Activated T-helper 1 cell treated with anti-CD3 and anti-CD28 coated beads, Interleukin-2, amount 50 U/mL, for 16 hours (primary cell): ENCODE measurements at places on chromosomes 4 and X.

- DNase-seq: no peak
Observed at GRCh38 chrX:10173331-10173900, 16.6 kb downstream of the CLCN4 start.

DNA sequence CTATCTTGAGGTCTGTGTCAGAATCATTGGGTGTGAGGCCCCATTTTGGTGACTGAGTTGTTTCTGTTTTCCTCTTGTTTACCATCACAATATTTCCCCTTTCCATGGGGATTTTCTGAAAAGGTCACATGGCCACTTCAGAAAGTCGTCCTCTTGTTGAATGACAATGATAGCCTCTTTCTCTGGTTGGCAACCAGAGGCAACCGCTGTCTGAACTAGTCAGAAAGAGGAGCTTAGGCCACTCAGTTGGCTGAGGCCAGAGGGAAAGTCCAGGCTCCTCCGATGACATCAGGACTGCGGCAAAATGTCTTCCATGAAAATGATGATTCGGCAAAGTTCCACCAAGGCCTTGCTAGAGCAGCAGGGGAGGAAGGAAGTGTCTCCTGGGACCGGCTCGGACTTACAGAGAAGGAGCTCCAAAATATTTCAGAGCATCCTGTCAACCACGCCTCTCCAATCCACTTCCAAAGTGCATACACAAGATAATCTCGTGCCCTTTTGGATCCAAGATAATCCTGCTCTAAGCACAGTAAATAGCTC is 19.1 kb upstream of the RBM47 start:
- no peak for DNase-seq

- DNase-seq: no peak
Observed at GRCh38 chrX:19810006-19810774, 77.2 kb downstream of the SH3KBP1 start.

DNA sequence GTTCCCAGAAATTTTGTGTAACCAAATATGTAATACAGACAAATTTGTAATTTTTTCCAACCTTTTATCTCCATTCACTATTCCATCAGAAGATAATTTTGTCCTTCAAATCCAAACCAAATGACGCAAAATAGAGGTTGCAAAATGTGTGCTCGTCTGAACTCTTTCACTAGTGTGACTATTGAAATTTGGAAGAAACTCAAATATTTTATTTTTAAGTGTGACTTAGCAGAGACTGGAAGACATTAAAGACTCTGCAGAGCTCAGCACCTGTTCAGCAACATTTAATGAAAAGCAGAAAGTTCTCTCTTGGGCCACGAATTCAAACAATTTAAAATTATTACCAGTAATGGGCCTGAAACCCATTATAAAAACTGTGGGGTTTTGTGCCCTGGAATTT is 30.0 kb upstream of the APELA start:
- DNase-seq: no peak

GRCh38 chr4:47538111-47538824 is 53.2 kb downstream of the ATP10D start:
- DNase-seq: no peak

DNA sequence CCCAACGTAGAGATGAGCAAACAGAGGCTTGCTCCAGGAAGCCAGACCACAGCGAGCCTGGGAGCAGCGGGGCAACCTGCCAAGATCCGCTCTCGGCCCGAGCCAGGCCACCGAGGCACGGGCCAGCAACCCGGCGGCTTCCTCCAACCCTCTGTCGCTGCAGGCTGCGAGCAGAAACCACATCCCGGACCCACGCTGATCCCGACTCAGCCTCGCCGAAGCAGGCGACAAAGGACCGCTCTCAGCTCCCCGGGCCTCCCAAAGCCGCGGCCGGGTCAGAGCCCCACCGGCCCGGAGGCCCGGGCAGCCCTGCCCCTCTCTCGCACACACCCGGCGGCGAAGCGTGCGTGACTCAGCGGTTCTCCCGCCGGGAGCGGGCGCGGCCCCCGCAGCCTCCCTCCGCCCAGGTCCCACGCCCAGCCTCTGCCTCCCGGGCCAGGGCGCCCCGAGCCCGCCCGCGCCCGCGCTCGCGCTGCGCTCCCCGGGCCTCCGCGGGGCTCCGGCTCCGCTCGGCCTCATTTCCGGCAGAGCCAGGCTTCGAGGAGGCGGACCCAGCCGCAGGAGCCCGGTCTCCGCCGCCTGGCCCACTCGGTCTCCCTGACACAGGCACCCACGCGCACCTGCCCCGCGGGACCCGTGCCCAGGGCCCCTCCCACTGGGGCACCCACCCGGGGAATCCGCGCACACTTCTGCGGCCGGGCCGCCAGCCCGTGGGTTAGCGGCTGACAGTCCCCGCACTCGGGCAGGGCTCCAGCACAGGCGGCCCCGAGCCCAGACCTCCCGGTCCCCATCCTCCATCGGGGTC is 1.7 kb downstream of the PPP2R2C start:
- no peak for DNase-seq

DNA sequence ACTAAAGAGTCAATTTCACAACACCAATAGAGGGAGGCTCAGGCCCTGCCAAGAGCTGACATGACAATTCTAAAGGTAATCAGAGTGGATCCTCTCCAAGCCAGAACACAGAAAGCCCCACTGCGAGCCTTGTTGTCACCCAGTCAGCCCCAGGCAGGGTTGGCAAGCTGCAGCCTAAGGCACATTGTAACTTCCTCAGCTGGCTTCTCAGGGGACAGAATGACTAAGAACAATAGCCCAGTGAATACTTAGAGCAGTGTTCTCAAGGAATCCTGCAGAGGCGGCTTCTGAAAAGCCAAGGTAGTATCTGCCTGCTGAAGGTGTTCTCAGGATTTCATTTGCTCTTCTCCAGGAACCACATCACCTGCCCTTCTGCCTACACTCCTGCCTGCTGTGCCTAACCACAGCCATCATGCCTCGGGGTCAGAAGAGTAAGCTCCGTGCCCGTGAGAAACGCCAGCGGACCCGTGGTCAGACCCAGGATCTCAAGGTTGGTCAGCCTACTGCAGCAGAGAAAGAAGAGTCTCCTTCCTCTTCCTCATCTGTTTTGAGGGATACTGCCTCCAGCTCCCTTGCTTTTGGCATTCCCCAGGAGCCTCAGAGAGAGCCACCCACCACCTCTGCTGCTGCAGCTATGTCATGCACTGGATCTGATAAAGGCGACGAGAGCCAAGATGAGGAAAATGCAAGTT is at the start of gene MAGEB4:
Gene MAGEB4 (plus strand): TSS at position 277 of the 692 bp plus-strand sequence. CDS start 136 bp downstream, at position 413.
- DNase-seq: no peak

GRCh38 chr4:2798399-2799223 is 5.7 kb downstream of the SH3BP2 start:
- DNase-seq: peak; percentile 42

DNA sequence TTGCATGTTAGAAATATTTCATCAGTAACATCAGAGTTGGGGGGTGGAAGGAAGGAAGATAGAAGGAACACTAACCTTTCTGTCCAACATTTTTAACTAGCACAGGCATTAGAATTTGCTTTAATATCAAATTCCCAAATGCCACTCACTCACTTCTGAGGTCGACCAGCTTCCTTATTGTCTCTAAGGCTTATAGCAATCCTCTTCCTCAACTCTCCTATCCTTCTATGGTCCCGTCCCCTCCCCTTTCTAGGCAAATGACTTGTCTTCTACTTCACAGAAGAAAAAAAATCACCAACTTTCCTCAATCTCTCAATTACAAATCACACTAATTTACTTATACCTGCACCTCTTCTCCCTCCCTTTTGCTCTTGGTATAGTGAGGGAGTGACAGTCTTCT is 100.8 kb downstream of the ZAR1 start:
- no peak for DNase-seq

GRCh38 chr4:26022346-26023202 is 108.6 kb downstream of the SMIM20 start:
- DNase-seq: no peak

DNA sequence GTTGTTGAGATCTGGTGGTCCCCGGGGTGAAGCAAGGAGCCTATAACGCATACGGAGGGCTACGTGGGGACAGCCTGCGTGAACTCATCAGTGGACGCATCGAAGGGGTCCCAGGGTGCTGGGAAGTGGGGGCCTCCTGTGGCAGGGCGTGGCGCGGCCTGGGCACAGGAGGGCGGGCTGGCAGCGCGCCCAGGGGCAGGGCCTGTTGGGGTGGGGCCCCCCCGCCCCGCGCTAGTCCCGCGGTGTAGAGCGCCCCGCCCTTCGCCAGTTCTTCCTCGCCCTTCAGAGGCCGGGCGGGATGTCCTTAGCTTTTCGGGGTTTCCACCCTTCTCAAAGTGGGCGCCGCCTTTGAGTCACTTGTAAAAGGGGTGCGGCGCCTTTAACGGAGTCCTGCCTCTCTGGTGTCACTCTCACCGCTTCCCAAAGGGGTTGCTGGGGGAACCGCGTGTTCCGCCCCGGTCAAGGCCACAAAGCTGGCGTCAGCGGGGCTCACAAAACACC is 632 bp downstream of the PLP2 start:
- DNase-seq: peak; percentile 23

DNA sequence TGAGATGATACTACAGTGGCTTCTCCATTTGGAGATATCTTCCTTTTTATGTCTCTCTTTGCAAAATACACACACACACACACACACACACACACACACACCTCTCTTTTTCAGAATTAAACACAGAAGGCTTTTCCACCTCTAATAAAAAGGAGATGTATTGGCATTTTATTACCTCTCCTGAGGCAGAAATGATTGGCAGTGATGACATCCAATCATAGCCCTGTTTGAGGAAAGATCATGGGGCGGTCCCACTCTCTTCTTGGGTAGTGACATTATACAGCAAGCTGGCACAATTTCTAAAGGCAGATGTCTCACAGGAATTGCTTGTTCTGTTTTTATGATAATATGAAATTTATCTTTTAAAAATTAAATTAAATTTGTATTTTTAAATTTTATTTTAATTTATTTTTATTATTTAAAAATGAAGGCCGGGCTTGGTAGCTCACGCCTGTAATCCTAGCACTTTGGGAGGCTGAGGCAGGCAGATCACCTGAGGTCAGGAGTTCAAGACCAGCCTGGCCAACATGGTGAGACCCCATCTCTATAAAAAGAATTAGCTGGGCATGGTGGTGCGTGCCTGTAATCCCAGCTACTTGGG is 15.6 kb downstream of the CHRNA9 start:
- DNase-seq: no peak

DNA sequence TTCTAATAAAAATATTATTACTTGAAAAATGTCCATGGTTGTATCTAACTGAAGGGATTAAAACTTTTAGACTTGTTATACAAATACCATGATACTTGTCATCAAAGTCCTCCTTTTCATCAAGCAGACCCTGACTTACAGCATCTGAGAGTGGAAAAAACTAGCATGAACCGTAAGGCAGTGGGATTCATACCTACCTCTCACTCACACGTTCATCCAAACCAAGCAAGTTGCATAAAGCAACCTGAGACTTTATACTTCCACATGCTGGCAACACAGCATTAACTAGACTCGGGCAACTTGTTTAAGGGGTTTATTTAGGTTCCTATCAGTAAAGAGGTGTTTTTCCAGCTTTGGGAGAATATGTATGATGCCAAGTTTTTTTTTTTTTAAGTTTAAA is 22.6 kb upstream of the TLR7 start:
- no peak for DNase-seq

GRCh38 chrX:110310896-110311295 is 7.0 kb downstream of the AMMECR1 start:
- no peak for DNase-seq

- no peak for DNase-seq
Observed at GRCh38 chr4:7844594-7844991, 95.1 kb downstream of the AFAP1 start.

DNA sequence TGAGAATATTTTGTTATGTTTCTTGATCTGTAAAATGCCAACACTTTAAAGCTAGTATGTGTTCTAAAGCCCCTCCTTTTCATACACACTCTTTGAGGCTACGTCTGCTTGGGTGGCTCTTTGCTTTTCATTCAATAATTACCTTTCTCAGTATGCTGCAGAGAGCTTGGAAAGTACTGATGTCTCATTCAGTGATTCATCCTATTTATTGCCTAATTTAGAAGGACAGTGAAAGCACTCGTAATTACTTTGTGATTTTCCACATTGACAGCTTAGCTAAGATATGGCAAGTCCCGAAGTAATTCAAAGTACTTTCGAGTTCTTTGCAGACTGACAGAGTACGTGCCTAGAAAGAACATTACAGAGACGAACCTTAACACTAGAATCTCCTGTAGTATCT is 57.2 kb downstream of the BMP15 start:
- DNase-seq: no peak

- DNase-seq: no peak
Observed at GRCh38 chr4:88630756-88631155, 38.5 kb downstream of the HERC3 start.

DNA sequence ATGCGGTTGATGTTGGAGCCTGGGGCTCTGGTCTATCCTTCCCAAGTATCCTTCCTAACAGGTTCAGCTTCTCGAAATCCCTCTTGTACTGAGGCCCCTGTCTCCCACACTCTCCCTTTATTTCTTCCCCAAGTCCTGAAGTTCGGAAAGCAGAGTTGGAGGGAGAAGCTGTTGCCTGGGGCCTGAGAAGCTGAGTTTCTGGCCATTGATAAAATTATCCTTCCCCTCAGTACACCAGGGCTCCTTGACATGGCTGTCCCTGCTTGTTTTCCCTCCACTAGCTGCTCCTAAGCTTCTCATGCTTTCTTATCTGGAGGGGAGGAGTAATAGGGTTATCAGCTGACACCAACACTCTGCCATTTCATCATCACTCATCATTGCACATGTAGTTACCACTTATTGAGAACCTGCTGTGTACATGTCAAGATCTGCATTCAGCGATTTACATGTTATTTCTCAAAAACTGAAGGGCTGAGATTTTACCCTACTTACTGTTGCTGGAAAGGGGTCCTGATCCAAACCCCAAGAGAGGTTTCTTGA is 58.0 kb downstream of the FUNDC1 start:
- DNase-seq: no peak

GRCh38 chr4:151952137-151952536 is 191.3 kb upstream of the GATB start:
- no peak for DNase-seq
